Mammary epithelial cell (primary cell): ENCODE measurements at places on chromosomes 7 and 10.

GRCh38 chr7:2522780-2523433, 3.3 kb downstream of the LFNG start:
- DNase-seq, result peak; percentile 98

GRCh38 chr7:101058355-101058754, 26.9 kb upstream of the TRIM56 start:
- DNase-seq, result peak; percentile 8

DNA sequence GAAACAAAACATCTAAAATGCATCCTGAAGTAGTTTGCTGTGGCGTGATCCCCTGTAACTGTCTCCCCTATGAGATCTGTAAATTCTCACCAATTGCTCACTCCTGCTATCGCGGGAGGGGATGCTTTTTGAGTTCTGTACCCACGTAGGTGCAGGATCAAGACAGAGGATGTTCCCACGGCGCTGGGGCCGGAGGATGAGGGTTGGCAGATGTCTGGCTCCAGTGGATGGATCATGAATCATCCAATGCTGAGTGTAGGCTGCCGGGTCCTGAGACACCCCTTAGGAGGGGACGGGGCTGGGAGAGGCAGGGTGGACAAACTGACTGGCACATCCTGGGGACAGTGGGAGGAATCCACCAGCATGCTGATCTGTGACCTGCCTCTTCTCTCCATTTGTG, 224.4 kb downstream of the USP6NL start:
- no peak for DNase-seq

DNA sequence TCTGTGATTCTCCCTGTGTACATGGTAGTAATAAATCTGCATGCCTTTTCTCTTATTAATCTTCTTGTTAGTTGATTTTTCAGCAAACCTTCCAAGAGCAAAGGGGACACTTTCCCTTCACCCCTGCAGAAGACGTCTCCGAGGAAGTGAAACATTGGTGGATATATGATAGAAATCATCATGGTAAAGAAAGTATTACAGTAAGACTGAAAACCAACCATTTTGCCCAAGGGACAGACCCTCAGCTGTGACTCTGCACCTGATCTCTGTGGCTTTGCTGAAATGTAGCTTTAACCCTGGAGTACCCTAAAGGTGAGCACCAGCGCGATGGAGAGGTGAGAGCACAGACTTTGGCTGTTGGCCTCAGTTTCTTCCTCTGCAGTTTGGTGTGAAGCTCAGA, 32.8 kb upstream of the MYO3A start:
- DNase-seq, result no peak

DNA sequence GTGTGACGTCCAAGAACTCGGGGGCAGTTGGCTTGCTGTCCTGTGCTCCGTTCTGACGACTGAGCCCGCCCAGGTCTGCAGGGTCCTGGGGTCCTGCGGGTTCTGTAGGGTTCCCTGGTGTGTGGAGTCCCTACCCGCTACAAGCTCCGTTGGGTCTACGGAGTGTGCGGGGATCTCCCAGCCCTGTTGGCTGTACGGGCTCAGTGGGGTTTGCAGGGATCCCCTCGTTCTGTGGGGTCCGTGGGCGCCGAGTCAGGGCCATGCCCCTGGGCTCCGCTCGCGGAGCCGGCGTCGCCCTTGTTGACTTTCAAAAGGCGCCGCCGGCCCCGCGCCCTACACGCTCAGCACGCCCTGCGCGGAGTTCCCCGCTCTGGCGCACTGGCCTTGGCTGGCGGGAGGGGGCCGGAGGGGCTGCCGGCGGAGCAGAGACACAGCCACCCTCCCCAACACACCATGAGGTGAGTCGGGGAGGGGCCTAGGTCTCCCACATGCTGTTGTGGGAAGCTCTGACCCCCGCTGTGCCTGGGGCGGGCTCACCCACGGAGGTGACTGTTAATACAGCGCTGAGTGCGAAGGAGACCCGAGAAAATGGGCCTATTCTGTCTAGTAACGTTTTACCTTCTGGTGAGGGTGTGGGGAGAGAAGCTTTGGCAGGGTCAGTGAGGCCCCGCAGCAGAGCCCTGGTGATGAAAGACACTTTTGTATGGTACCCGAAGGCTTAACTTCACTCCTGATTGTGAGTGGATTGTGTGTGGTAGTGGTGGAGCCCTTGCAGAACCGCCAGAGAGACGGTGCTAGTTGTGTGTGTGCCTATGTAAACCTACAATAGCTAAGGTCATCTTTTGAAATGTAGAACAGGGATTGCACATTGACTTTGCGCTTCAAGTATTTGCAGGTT, 8.1 kb downstream of the TASOR2 start:
- DNase-seq, result peak; percentile 58

DNA sequence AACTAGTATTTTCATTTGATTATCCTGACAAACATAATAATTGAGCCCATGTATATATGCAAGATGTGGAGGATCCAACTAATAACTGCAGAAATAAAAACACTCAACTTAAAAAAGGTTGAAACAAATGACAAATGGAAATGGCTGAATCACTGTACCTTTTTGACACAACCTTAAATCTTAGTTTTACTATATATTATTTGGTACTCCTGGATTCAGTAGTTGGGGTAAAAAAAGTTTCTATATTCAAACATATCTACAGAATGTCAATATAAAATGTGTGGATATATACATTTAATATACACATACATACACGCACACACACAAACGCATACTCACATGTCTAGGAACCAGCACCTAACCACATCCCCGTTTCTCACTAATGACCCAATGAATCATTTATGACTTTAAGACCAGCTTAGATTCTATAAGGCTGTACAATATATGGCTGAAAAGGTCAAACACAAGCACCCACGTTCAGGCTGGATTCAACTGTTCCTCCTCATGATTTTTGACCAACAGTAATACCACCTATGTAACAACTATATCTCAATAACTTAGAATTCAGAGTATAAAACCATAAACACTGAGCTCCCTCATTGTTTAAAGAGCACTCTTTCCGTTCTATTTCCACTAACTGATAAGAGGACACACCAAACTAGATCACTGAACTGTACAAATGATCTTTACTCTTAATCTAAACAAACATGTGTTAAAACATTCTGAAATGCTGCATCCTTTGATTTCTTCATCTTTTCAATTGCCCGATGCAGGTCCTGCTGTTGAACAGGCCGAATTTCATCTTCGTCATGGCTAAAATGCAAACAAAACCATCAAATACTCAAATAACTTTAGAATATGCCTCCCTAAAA, 63.8 kb downstream of the ATAD1 start:
- DNase-seq, result no peak

GRCh38 chr7:70829221-70830059, 302.5 kb upstream of the GALNT17 start:
- peak; percentile 25 for DNase-seq

GRCh38 chr7:66629222-66630062, 761 bp downstream of the KCTD7 start:
- DNase-seq, result no peak

DNA sequence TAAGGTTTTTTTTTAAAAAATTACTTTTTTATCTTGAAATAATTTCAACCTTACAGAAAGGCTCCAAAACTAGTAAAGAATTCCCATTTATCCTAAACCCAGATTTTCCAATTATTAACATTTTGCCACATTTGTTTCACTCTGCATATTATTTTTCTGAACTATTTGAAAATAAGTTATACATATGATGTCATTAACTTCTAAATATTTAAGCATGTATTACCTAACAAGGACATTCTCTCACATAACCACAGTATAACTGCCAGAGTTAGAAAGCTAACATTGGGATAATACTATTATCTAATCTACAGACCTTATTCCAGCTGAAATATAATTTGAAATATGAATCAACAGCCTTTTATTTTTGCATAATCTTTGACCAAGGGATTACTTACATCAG, 65.8 kb downstream of the SLC18A2 start:
- DNase-seq, result no peak

GRCh38 chr7:131186816-131187215, 140.9 kb upstream of the MKLN1 start:
- no peak for DNase-seq

DNA sequence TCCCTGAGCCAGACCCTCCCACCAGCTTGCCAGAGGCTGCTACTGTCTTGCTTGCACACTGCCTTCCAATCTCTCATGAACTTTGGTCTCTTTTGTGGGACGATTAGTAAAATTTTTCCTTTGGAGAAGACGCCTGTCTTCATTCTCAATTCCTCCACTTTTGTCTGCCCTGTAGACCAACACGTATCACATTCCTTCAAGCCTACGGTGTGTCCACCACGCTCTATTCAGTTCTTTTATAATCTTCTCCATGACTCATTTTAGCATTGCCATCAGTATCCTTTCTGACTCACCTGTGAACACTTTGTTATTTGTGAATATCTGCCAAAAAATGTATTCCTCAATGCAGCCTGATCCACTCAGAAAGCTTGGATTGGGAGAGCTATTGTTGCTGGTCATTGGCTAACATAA, 1.4 kb downstream of the GIMAP5 start:
- peak; percentile 90 for DNase-seq

GRCh38 chr7:45088146-45088701, 545 bp downstream of the NACAD start:
- no peak for DNase-seq

- DNase-seq, result peak; percentile 46
Observed at GRCh38 chr7:74104702-74105101, 21.1 kb downstream of the LIMK1 start.

GRCh38 chr10:72688208-72688651, 3.7 kb upstream of the MCU start:
- peak; percentile 83 for DNase-seq

DNA sequence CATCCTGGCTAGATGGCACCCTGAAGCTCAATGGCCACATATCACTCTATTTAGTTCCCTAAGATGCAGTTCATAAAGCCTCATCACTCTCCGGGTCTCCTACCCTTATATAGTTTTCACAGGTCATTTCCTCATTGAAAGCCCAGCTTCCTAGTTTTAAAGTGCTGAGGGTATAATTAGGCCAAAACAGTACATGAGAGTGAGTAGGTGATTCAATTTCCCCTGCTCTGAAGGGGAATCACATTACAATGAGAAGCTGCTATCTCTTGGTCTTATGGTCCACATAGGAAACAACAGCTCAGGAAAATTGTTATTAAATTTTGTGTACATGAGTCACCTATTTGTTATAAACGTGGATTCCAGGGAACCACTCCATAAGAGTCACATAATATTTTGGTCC, 162.0 kb downstream of the SEMA3E start:
- peak; percentile 44 for DNase-seq

- peak; percentile 27 for DNase-seq
Observed at GRCh38 chr7:149330914-149331567, 69.0 kb downstream of the ZNF783 start.

GRCh38 chr10:110637558-110638053, 6.5 kb upstream of the RBM20 start:
- peak; percentile 20 for DNase-seq

- no peak for DNase-seq
Observed at GRCh38 chr10:113647812-113648211, 16.0 kb downstream of the NRAP start.

DNA sequence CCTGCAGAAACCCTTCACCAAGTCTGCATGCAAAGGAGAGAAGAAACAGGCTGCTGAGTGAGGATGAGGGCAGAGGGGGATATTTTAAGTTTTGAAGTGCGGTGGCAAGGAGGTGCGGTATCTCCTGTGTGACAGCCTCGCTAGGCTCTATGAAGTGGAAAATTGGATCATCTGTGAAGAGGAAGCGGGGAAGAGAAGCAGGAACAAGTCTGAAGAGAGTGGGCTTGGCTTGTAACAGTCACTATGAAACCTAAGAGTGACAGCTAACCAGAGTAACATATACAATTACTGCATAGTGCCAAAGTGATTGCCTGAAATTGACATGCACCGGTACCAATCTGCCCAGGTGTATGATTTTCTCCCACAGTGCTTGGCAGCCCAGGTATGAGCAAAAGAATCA, 287.5 kb upstream of the KLF14 start:
- no peak for DNase-seq

DNA sequence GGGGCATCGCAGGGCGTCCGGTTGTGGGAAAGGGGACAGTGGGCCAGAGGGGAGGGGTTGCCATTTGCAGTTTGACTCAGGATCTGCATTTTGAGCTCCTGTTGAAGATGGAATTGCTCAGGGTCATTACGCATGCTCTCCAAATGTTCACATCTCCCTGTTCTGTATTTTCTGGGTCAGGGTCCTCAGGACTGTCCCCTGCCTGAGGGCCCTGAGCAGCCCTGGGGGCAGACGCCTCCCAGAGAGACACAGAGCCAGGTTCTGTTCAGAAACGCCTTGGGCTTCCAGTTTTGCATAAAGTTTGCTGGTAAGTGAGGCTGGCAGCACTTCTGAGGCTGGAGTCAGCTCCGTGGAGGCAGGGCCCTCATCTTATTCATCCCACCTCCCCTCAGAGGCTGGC, 34.1 kb upstream of the NUB1 start:
- DNase-seq, result no peak

DNA sequence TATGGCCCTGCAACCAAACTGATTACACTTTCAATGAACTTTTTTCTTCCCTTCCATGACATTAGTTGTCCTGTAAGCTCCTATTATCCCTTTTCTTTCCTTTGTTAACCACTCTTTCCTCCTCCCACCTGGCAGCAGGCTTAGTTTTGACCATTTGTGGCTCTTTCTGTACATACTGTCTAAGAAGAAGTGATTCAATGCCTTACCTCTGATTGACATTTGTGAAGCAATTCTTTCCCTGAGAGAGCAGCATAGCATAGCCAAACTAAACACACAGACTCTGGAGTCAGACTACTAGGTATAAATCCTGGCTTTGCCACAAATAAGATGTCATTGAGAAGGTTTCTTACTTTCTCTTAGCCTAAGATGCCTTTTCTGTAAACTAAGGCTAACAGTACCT, 48.9 kb downstream of the AHR start:
- no peak for DNase-seq

DNA sequence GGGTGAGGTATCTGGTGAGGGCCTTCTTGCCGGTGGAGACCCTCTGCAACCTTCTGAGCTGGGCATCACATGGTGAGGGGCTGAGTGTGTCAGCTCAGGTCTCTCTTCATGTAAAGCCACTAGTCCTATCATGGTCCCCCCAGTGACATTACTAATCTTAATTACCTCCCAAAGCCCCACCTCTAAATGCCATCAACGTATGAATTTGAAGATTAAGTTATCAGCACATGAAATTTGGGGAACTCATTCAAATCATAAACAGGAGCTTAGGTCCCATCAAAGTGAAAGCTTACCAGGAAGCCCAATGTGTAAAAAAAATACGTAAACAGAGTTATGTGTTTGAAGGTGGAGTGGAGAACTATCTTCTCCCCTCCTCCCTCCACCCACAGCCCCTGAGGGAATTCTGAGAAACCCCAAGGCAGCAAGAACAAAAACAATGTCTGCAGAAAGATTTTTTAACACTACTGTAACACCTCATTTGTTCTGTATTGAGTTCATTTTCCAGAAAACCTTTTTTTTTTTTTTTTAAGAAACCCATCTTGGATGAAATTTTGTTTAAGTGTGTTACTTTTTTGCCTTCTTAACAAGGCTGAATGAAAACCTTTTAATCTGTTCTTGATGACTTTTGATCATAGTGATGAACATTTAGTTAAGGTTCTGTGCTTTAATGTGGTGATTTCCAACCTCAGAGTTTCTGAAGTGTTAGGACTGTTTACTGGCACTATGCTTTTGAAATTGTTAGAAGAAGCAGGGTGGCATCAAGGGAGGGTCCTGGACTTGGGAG, 19.1 kb upstream of the PCGF5 start:
- no peak for DNase-seq

- DNase-seq, result peak; percentile 82
Observed at GRCh38 chr7:80133361-80134114, 1.1 kb upstream of the GNAI1 start.
